ENCODE measurements at places on chromosomes 1 and 21.

- no peak for DNase-seq
Measured at GRCh38 chr1:85582687-85583591, 2.4 kb downstream of the CCN1 start.

DNA sequence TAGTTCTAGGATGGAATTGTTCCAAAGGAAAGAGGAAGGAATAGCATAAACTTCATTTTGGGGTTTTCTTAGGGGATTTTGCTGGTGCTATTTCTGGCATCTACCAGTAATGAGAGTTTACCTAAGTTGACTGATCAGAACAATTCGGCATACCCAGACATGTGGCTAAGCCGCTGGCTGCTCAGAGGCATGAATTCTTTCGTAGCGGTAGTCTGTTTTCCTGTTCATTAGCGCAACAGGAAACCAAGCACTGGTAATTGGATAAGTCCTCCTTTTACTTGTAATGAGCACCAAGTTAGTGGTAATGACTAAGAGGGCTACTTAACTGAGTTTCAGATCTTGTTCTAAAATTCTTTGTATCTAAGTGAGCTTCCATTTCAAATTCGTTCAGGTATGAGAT is 38.6 kb downstream of the C21orf91 start:
- DNase-seq, result no peak

- DNase-seq, result no peak
Measured at GRCh38 chr1:32759521-32759981, 57.0 kb upstream of the SYNC start.

- DNase-seq, result no peak
Measured at GRCh38 chr1:32966900-32967299, 2.3 kb upstream of the RNF19B start.

- no peak for DNase-seq
Measured at GRCh38 chr21:44996983-44997936, 57.4 kb downstream of the SLX9 start.

GRCh38 chr1:168488138-168488537 is 55.7 kb downstream of the XCL2 start:
- no peak for DNase-seq

GRCh38 chr1:108560874-108561459 is 1.1 kb downstream of the EEIG2 start:
- DNase-seq, result peak; percentile 34

DNA sequence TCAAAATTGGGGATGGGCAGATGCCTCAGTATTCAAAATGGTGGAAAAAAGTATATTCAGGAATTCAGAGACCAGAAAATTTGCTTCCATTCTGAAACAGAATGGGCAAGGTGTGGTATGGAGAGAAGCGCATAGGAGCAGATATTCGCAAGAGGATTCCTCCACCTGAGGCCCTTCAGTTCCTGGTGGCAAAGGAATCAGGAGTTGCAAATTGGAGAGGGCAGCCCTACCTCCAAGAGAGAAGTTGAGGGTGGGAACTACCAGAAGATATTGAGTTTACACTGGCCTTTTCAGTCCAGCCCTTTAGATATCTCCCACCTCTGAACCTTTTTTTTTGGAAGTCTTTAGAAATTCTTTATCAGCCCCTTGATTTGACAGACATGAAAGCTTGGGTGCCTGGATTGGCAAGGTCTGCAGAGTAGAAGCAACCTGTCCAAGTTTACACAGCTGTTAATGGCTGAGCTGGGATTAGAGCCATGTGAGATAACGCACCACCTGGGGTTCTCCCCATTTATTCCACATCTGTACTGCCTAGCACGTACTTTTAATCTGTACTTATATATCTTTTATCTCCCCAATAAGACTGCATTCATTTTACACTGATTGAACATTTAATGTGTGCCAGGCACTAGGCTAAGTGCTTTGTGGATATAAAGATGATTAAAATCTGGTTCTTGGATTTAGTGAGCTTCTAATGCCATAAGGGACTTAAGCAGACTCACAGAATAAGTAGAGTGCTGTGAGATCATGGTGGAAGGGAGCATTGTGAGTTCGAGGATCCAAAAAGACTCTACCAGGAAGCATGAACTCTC is 99.5 kb downstream of the NGF start:
- DNase-seq, result no peak

GRCh38 chr1:240768979-240769378 is 157.0 kb upstream of the GREM2 start:
- no peak for DNase-seq

- no peak for DNase-seq
Measured at GRCh38 chr1:32299327-32299726, 7.4 kb downstream of the HDAC1 start.

GRCh38 chr1:6288026-6288425 is 27.1 kb upstream of the GPR153 start:
- DNase-seq, result no peak

DNA sequence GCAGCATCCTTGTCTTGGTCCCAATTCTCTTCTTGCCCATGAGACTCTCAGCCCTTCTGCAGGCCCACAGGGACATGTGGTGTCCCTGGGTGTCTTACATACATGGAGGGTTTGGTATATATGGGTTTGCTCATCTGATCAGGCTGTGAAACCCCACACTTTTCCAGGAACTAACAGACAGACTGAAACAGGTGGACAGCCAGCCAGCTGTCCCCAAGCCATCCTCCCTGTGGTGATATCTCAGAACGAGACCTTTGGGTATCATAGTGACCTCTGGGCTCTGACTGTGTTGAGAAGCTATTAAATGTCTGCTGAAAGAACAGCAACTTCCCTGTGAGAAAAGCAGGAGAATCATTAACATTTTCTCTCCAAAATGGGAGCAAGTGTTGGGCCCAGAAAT is 115.5 kb upstream of the PAXBP1 start:
- DNase-seq, result no peak

GRCh38 chr1:178613271-178613945 is 100.5 kb downstream of the TEX35 start:
- DNase-seq, result no peak

DNA sequence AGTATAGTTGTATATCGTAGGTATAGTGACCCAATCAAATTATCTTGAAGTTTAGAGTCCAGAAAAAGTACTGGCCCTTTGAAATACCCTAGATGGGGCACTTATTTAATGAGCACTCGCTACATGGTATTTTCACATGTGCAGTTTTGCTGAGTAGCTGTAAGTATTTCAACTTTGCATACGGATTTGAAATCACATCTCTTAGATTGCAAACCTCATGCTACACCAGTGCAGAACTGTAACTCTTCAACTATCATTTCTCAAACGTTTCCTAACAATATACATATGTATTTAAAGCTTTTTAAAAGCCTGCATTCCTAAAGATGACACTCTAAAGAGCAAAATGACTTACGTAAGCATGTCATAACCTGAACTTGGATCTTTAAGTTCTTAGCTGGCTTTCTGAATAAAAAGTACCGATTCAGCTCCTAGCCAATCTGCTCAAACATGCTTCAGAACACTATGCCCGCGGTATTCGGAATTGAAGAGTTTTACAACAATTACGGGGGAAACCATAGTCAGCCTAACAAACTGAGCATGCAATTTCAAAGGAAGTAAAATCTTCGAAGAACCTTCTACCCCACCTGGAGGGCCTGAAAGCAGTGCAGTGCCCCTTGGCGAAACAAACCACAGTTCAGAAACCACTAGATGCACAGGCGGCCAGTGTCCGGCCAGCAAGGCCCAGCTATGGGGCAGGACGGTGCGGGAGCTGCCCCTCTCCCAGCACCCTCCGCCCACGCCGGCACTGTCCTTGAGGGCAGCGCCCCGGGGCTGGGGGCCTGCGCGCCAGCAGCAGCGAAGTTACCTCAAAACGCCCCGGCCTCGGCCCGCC is 863 bp downstream of the FH start:
- DNase-seq, result no peak

GRCh38 chr1:150410582-150411101 is 46.7 kb downstream of the RPRD2 start:
- no peak for DNase-seq

All from activated B cell treated with CpG ODN at 0.5 μM for 24 hours (primary cell).